Activated CD4-positive, alpha-beta T cell treated with anti-CD3 and anti-CD28 coated beads, Interleukin-2, amount 50 U/mL, for 24 hours (primary cell): ENCODE measurements at places on chromosomes 1 and 21.

DNA sequence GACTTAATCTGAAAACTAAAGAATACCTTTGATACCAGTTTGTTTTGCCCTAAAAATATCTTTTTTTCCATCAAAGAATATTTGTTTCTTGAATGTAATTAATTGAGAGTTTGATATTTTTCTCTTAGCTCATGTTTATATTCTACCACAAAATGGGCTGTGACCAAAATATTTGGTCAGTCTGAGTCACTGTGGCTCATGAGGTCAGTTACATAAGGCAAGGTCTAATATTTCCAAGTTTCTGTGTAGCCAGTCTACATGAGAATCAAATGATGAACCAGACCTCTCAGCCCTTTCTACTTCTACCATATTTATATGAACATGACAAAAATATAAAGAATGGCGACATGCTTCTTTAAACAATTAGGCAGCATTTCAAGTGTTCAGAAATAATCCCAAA is 83.0 kb upstream of the IVNS1ABP start:
- DNase-seq = no peak

DNA sequence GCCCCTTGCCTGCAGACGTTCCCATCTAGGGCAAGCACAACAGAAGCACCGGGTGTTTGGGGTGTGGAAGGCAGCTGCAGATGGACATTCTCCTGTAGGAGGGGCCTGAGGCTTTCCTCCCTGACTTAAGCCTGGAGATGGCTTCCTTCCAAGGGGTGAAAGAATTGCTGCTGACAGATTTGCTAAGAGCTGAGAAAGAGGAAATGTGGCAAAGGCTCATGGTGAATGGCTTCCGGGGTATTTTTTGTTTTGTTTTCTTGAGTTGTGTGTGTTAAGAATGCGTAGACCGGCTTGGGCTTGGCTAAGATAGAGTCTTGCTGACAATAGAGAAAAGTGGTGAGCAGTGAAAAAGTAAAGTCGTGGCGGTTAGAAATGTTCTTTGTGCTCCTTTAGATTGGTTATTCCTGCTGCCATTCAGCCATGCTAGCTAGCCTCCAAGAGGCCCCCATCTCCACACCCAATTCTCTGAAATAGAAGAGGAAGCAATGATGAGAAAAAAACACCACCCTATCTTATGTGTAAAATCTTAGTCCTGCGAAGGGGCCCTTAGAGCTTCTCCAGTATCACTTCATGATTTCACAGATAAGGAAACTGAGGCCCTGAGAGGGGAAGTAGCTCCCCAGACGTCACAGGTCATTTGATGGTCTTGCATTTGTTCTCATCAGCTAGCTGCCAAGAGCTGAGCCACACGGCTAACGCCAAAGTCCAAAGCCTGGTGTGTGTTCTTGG is 36.9 kb downstream of the EIF2D start:
- DNase-seq = no peak

- DNase-seq = no peak
Measured at GRCh38 chr1:61186753-61187152, 104.4 kb downstream of the NFIA start.

GRCh38 chr1:232059726-232060374 is 433.3 kb downstream of the DISC1 start:
- no peak for DNase-seq

DNA sequence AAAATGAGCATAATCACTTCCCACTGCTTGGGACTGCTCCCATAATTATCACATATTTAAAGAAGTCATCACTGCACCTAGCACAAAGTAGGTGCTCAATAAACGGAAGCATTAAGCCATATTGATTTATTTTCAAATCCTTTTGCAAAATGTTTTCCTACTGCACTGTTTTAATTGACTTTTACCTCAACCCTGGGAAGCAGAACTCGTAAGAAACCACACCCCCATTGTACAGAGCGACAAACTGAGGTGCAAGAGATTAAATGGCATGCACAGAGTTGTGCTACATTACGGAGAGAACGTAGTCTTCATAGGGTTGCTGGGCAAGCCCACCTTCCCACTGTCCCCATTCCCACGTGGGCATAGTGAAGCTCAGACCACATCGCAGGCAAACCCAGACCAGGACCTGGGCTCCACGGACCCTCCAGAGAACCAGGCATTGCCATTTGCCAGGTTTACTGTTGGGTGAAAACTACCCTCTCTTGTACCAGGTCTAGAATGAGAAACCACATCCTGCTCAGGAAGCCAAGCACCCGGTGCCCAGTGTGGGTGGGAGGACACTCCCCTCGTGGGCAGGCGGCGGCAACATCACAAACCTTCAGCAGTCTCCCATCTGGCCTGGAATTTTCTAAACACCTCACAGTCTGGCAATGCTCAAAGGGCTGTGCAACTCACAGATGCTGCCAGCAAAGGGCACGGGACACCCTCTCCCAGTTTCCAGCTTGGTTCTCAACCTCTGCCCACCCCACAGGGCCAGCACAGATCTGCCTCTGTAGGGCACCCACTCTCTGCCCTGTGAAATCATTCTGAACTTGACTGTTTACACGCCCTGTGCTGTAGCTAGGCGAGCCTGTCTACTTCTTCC is 8.2 kb downstream of the IFFO2 start:
- DNase-seq = peak; percentile 33

DNA sequence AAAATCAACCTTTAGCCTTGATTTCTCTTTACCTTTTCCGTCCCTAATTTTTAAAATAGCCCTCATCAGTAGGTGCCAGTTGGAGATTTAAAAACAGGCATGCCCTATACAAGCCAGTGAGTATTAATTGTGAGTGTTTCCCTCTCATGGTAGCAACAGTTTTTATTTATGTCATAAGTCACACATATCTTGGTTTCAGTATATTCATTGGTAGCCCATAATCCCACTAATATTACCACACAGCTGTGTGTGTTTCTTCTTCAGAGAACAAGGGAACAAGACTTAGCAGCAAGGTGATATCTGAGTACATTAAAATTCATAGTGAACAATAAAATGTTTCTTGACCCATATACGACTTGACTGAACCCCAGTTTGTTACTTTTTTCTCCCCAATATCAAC is 68.6 kb upstream of the HSPA13 start:
- DNase-seq = no peak

GRCh38 chr1:230827801-230828200 is 40.5 kb downstream of the C1orf198 start:
- DNase-seq = no peak

DNA sequence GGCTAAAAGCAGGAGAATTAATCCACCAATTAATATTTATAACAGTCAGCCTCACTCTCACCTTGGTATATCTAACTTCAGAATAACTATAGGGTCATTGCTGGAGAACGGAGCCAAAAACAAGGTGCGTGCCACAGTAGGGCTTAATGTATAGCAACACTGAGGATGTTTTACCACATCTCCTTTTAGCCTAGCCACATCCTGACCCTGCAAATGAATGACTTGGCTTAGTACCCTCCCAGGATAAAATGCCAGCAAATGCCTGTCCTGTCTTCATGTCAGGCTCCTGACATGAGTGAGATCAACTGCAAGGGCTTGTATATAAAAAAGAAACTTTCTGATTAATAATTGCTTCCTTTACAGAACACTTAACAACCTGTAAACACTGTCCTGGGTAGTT is 2.7 kb upstream of the CDC42BPA start:
- no peak for DNase-seq

DNA sequence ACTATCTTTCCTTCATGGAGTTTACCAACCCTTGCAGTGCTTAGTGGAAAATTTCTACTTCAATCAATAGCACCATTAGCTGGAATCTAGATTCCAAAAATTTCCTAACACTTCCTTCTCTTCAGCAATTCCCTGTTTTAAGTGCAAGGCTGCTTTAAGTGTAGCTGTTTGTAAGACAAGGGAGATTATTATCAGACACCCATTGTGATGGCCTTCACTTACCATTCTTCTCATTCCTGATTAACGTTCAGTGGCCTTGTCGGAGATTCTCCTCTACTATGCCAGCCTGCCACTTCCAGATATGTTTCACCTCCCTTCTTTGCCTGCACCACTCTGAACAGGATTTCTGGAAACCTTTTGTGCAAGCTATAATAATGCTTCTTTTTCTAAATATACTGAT is 464.9 kb upstream of the ADGRL2 start:
- DNase-seq = no peak

GRCh38 chr1:89198491-89199072 is at the start of gene GBP4:
GBP4 (minus strand) TSS chr1:89198942; CDS start chr1:89198834, 108 bp downstream.
- DNase-seq = peak; percentile 35

GRCh38 chr1:56382929-56383328 is 196.4 kb downstream of the PLPP3 start:
- DNase-seq = no peak

- no peak for DNase-seq
Measured at GRCh38 chr1:223087291-223088255, 55.5 kb downstream of the TLR5 start.

- DNase-seq = no peak
Measured at GRCh38 chr1:99727575-99728185, 38.8 kb downstream of the FRRS1 start.

DNA sequence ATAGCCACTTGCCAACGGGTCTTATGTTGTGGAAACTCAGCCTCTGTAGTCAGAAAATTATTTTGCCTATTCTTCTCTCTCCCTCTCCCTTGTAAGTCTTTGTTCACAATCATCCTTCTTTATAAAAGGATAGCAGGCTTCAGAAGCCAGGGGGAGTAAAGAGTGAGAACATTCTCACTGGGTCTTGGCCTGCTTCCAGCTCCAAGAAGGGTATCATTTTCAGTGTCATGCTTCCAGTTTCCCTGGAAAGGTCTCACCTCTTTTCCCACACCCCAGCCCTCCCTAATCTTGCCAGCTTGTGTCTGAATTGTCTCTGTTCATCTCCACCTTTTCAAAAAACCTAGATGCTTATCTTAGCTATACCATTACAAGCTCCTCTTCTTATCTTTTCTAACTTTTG is 346.2 kb upstream of the LRRC7 start:
- no peak for DNase-seq

DNA sequence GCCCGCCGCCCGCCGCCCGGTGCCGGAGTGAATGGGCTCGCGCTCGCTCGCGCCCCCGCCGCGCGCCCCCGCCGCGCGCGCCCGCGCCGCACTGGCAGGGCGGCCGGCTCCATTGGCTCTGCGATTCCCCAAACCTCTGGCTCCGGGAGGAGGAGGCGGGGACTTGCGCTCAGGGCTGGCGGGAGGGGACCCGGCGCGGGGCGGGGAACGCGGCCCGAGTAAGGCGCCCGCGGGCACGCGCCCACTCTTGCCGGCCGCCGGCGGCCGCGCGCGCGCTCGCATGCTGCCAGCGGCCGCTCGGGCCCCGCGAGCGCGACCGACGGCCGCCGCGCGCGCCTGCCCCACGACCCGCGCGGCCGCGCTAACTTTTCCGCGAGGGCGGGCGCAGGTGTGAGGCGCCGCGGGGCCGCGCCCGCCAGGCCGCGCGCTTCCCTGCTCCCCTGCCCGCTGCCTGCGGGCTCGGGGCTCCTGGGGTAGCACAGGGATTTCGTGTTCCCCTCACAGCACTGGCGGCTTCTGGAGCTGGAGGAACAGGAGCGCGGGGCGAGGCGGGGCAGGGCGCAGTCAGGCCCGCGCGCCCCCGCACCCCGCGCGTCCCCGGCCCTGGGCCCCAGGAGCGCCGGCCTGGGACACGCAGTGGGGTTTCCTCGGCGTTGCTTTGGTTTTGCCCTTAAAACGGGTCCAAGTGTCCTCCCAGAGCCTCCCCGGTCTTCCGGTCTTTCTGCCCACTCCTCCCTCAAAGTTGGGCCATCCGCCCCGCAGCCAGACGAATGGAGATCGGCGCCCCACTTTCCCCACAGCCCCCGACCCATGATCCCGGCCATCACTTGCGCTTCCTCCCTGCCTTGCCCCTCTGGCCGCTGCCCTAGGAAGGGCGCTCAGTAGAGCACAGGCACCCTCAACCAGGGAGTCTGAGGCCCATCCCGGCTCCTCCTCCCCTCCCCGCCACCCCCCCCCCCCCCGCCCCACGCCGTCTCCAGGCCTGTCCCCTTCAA is 101.5 kb downstream of the CASZ1 start:
- peak; percentile 42 for DNase-seq

DNA sequence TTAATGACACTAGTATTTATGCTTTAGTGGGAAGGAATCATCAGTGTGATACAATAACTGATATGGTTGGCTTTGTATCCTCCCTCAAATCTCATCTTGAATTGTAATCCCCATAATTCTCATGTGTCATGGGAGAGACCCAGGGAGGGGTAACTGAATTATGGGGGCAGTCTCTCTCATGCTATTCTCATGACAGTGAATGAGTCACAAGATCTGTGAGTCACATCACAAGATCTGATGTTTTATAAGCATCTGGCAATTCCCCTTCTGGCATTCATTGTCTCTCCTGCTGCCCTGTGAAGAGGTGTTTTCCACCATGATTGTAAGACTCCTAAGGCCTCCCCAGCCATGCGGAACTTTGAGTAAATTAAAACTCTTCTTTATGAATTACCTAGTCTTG is 1760.3 kb downstream of the NCAM2 start:
- DNase-seq = no peak

DNA sequence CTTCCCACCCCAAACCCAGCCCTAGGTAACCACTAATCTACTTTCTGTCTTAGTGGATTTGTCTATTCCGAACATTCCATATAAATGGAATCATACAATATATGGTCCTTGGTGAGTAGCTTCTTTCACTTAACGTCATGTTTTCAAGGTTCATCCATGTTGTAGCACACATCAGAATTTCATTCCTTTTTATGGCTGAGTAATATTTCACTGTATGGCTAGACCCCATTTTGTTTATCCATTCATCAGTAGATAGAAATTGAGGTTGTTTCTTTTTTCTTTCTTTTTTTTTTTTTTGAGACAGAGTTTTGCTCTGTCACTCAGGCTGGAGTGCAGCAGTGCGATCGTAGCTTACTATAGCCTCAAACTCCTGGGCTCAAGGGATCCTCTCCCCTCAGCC is 3.2 kb downstream of the SPATA21 start:
- no peak for DNase-seq

GRCh38 chr1:6906783-6907182 is 121.5 kb downstream of the CAMTA1 start:
- no peak for DNase-seq

DNA sequence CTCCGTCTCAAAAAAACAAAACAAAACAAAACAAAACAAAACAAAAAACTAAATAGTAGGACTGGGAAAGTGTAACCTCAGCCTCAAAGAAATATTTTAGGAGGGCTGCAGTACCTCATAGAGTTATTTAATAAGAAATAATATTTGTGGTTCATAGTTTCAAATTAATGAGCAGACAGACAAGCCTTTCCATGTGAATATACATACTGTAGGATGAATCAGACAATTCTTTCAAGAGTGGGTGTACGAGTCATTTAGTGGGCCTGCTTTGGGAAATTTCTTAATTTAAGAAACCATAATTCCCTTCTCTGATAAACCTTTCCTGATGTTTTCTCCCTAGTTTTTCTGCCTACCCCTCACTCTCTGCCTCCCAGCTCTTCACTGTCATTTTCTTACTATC is 52.5 kb downstream of the CDC14A start:
- DNase-seq = no peak

GRCh38 chr21:45261093-45261492 is 26.6 kb downstream of the POFUT2 start:
- DNase-seq = no peak
